ENCODE measurements at places on chromosomes 12 and 14.

GRCh38 chr12:69579029-69579428 is 6.2 kb upstream of the CCT2 start:
- no peak for DNase-seq

DNA sequence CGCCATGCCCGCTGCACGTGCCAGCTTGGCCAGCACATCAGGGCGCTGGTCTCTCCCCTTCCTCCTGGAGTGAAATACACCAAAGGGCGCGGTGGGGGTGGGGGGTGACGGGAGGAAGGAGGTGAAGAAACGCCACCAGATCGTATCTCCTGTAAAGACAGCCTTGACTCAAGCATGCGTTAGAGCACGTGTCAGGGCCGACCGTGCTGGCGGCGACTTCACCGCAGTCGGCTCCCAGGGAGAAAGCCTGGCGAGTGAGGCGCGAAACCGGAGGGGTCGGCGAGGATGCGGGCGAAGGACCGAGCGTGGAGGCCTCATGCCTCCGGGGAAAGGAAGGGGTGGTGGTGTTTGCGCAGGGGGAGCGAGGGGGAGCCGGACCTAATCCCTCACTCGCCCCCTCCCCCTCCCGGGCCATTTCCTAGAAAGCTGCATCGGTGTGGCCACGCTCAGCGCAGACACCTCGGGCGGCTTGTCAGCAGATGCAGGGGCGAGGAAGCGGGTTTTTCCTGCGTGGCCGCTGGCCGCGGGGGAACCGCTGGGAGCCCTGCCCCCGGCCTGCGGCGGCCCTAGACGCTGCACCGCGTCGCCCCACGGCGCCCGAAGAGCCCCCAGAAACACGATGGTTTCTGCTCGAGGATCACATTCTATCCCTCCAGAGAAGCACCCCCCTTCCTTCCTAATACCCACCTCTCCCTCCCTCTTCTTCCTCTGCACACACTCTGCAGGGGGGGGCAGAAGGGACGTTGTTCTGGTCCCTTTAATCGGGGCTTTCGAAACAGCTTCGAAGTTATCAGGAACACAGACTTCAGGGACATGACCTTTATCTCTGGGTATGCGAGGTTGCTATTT is 914 bp upstream of the CCND2 start:
- DNase-seq, result no peak

DNA sequence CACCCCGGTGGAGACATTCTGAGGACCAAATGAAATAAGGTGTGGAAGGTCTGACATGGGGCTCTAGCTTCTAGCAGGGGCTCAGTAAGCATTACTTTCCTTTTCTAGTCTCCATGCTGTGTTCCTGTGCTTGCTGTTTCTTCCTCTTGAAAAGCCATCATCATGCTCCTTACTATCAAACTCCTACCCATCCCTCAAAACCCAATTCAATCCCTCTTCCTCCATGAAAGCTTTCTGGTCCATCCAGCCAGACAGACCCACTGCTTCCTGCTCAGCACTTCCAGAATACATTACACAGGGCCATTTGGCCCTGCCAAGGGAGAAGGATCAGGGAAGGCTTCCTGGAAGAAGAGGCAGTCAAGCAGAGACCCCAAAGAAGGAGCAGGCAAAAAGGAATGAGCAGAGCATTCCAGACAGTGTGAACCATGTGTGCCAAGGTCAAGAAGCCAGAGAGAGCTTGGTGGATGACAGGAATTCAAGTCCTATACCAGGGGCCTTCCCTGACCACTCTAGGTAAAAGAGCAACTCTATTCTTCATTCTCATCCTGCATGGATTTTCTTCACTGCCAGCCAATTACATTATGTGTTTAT is 59.5 kb downstream of the NUAK1 start:
- no peak for DNase-seq

DNA sequence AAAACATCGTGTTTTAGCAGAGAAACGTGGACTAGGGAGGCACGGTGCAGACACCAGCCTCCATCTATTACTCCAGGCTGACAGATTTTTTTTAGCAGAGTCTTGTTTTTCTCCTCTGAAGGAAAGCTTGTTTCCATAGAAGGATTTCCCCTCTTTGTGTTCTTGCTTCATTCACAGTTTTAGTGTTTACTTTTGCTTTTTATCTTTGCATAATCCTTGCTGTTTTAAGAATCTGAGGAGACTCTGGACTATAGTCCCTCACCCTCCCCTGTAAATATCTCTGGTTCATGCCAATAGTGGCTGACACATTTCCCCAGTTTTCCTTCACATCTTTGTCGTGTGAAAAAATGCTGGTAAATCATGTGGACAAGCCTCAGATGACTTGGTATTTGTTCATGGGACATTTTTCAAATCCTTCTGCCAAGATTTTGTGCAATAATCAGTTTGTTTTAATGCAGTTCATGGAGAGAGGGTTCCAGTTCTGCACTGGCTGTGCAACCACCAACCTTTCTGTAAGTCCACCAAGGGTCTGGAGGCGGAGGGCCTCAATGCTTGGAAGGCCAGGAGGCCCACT is 39.9 kb upstream of the TMCC3 start:
- no peak for DNase-seq

DNA sequence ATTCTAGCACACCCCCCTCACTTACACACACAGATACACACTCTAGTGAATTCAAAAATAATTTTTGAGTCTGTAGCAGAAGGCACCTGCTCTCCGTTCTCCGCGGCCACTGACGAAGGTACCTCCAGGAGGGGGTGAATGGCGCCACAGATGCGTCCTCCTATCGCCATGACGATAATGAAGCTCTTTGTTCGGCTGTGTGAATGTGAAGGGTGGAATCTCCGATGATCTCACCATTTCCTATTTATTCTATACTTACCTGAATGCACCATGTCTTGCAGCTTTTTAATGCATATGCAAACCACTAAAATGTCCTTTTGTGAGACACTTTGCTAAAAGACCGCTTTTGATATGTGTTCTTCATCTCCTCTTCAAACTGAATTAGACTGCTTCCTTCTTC is 162.7 kb downstream of the EGLN3 start:
- DNase-seq, result no peak

DNA sequence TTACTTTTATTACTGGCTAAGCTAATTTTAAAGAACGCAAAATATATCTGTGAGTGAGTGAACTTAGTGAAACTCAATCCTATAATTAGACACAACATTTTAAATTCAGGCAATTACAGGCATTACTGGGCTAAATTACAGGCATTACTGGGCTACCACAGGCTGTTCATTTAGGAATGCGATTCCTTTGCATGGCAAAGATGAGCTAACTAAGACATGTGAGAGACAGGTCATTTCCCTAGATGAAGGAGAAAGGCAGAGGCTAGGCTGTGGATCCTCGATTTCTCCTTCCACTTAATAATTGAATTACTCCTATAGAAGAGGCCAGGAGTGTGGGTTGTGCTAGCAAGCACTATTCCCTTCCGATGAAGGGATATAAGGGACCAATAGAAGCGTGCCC is 429.4 kb upstream of the LMO3 start:
- DNase-seq, result no peak

DNA sequence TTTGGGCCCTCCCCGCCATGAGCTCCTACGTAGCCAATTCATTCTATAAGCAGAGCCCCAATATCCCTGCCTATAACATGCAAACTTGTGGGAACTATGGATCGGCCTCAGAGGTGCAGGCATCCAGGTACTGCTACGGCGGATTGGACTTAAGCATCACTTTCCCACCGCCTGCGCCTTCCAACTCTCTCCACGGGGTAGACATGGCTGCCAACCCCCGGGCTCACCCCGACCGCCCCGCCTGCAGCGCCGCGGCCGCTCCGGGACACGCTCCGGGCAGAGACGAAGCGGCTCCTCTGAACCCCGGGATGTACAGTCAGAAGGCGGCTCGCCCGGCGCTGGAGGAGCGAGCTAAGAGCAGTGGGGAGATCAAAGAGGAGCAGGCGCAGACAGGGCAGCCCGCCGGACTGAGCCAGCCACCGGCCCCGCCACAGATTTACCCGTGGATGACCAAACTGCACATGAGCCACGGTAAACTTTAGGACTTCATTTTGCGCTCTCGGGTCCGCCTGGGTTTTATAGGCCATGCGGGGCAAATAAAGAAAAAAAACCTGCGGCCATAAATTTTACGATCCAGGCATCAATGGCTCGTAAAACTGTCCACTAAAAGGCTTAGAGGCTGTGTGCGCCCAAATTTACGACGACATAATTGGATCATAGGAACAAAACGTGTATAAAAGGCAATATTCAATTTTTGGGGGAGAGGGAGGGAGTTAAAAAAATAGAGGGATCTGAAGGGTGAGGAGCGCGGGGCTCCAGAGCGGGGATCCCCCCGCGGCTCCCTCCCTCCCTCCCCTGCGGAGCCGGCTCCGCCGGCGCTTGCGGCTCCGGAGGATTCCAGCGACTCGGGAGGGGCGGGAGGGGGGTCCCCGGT is 493 bp downstream of the HOXC5 start:
- DNase-seq, result no peak

DNA sequence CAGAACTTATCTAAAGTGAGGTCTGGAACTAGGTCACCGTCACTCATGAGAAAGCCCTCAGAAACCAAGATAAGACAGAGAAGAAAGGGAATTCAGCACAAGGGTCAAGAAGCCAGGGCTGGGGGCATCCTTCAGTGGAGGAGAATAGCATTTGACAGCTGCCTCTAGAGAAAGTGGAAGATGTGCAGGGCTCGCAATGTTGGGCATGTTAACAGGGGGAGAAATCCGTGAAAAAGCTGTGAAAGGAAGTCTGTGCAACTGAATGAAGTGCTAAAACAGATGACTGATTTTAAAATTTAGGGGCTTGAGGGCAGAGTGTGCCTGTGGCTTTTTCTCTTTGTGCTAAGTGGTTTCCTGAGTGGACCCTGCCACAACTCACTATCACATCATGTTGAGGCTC is 97.7 kb upstream of the IFNG-AS1 start:
- DNase-seq, result no peak

GRCh38 chr14:37665951-37666350 is 70.5 kb downstream of the TTC6 start:
- DNase-seq, result no peak

GRCh38 chr12:123102781-123103503 is 47.9 kb downstream of the PITPNM2 start:
- DNase-seq, result no peak

DNA sequence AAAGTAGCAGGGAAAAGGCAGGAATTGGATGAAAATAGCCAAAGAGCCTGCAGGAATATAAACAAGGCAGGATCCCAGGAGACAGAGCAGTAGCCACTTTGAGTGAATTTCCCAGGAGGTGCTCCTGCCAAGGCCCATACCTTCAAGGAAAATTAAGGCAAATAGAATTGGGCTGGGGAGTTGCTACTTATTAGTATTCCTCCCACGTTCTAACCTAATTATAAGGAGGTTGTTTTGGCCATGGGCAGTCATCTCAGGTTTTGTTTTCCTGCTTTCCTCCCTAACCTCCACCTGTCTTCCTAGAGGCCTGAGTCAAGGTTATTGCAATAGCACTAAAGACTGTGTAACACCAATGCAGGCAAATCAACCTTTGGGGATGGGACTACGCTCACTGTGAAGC is 73.1 kb downstream of the DAD1 start:
- no peak for DNase-seq
